ENCODE measurements at places on chromosomes 1 and 21.

- DNase-seq: no peak
Observed at GRCh38 chr1:116741836-116742565, 12.2 kb upstream of the CD2 start.

GRCh38 chr21:41045534-41046268 lies 122.3 kb upstream of the BACE2 start:
- DNase-seq: no peak

DNA sequence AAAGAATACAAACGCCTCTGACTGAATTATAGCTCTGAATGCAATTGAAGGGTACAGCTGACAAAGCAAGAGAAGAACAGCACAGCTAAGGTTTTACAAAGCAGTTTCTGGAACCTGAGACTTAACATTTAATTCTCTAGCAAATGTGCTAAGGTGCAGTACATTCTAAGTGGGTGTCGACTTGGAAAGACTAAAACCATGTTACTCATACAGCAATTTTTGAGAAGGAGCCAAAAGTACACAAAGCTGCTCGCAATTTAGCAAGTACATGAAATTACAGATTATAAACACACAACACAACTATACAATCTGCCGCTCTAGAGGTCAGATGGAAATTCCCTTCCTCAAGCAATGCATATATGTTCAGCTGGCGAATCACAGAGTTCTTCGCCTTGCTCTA lies 121.9 kb downstream of the TIAM1 start:
- no peak for DNase-seq

- no peak for DNase-seq
Observed at GRCh38 chr1:107436552-107437241, 295.9 kb downstream of the NTNG1 start.

DNA sequence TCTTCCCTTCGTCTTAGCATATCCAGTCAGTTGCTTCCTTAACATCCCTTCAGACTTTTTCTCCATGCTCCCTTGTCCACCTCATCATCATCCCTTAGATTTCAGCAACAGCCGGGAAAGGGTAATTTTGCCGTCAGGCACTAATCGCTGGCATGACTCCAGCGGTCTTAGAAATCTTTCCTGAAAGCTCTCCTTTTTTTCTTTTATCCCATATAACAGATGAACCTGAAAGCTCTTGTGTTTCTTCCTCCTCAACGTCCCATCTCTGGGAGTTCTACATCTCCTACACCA lies 10.4 kb upstream of the BOLA1 start:
- no peak for DNase-seq

DNA sequence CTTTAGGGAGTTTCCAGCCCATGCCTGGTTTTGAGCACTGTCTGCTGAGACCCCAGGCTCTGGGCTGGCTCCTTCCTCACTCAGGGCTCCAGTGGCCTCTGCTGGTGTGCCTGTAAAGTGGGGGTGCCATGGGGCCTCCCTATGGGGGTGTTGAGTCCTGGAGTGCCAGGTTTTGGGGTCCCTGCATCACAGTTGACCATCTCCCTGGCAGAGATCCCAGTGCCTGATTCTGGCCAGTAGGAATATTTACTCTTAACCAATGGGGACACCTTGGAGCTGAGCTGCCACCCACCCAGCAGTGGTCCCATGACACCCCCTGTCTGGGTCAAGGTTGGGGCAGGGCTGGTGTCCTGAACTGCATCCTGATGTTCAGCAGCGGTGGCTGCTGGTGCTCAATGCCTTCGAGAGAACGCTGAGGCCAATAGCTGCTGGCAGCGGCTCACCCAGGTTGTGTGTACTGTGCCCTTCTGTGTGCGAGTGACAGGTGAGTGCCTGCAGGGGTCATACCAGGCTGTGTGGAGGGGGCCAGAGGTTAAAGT lies 9.6 kb upstream of the ZNF669 start:
- DNase-seq: no peak

DNA sequence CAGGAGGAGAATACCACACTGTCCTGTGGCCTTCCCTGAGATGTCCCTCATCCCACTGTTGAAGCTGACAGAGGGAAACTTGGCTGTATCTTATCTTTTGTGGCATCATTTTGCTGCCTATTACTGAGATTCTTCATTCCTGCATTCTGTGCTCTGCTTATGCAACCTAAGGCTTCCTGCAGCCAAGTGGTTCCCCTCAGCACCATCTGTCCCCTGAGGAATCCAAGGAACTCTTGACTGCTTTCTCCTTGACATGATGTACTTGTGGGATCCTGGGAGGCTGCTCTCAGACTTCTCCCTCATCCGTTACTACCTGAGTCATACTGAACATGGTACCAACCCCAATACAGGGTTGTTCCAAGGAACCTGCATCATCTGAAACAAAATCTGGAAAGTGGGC lies 21.1 kb upstream of the RIMKLA start:
- no peak for DNase-seq

Data from midbrain (tissue), 1 donor.